Pulmonary artery endothelial cell (primary cell): ENCODE measurements at places on chromosomes 4 and X. TPM values are rescaled to one million over a fixed set of nuclear protein-coding genes. Genes with fewer than 3 reads are reported as not detected.

The SHROOM2 gene
- total RNA-seq = 5.1 and 6.9 TPM in 2 replicates

The SHOX gene
- total RNA-seq = not detected in 2 replicates

The CXorf65 gene
- not detected in 2 replicates for total RNA-seq

The PFKFB1 gene
- not detected in 2 replicates for total RNA-seq

The BBS12 gene
- 4.3 and 5.4 TPM in 2 replicates for total RNA-seq

The GAGE13 gene
- not detected in 2 replicates for total RNA-seq

The ZNF157 gene
- total RNA-seq = not detected in 2 replicates

The GAGE2A gene
- not detected in 2 replicates for total RNA-seq

The CXorf58 gene
- not detected in 2 replicates for total RNA-seq

The FOXO4 gene
- 5.3 and 7.2 TPM in 2 replicates for total RNA-seq

The ADGRG4 gene
- total RNA-seq = not detected in 2 replicates
